ENCODE measurements at places on chromosomes 1 and 21.

DNA sequence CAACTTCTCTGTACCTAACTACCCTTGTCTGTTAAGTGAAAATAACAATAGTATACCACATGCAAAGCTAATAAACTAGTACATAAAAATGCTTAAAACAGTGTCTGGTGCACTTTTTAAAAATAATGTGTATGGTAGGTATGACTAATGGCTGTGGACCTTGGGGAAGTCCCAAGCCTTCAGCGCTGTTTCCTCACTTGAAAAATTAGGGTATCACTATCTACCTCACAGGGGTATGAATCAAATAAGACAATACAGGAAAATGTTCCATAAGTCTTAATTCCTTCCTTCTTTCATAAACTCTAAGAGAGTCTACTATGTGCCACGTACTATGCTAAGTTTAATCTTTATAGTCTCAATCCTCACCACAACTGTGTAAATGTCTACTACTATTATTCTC, 32.0 kb downstream of the EGLN1 start:
- DNase-seq = no peak

DNA sequence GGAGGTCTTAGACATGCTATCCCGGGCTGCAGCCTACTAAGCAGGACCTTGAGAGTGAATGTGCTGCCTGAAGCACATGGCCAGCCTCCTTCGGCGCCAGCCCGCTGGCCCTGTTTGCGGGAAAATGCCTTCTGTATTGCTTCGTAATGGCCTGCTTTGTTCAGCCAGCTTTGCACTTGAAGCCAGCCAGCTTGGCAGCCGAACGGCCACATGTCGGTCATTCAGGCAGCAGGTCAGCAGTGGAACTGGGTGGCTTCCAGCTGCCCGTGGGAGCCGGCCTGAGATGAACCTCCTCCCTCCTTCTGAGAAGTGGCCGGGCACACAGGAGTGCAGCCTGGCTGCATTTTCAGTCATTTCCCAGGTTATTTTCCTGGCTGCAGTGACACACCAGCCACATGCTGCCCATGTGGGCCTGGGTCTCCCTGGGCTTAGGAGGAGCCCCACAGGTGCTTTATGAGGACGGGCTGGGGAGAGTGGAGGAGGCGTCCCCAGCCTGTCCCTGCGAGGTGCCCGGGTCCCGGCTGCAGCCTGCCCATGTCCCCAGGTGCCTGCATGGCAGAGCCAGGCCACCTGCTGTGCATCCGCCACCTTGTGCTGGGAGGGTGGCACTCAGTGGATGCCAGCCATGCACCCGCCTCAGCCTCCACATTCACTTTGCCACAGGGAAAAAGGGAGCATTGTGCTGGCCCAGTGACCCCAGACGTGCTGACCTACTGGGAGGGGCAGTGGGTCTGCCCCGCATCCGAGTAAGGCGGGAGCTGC, 103.5 kb downstream of the SIK1 start:
- peak; percentile 74 for DNase-seq

GRCh38 chr1:89259283-89259971, 13.2 kb downstream of the GBP5 start:
- DNase-seq = no peak

- DNase-seq = no peak
Measured at GRCh38 chr21:34700605-34701004, 31.8 kb downstream of the CLIC6 start.

DNA sequence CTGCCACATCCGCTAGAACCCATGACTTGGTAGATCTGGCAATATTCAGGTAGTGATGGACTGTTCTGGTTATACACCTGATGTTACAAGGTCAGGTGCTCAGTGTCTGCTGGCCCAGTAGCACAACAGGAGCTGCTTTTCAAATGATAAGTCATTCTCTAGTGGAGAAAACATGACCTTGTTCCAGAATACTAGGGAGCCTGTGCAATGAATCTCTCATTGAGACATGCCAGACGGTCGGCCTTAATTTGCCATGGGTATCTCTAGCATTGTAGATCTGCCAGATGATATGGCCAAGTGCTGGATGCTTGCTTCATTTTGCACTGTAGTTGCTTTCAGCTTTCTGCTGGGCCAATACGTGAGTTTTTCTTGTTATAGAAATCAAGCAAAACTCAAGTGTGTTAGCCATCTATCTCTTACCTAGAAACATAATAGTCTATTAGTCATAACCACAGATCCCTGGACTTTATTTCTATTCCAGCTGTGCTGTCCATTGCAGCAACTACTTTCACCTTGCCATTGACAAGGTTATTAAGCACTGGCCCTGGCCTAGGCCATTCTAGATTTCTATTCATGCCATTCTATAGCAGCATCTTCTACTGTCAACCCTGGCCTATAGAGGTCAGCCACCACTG, 13.9 kb upstream of the CENPF start:
- no peak for DNase-seq

DNA sequence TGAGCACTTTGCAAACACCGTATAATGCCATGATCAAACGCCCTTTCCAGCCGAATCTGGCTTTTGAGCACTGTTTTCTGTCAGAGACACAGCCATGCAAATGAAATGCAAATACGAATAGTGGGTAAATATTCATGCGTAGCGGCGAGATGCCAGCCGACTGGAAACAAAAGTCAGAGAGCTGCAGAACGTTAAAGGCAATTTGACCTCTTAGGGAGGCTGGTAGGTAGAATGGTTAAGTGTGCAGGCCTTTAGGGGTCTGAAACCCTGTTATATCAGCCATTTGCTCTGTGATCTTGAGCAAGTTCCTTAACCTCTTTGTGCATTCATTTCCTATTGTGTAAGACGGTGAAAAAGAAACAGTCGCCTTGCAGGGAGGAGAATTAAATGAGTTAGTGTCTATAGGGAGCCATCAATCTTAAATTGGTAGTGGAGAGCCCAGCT, 6.5 kb upstream of the SDHB start:
- no peak for DNase-seq
